Lung microvascular endothelial cell (primary cell): ENCODE measurements at places on chromosomes 16 and 17. TPM values are rescaled to one million over a fixed set of nuclear protein-coding genes. Genes with fewer than 3 reads are reported as not detected.

The KRT16 gene
- total RNA-seq, result not detected in 2 replicates

The OTOP3 gene
- not detected in 2 replicates for total RNA-seq

The ANKRD40CL gene
- total RNA-seq, result not detected in 2 replicates

The TSNAXIP1 gene
- 0.22 and 0.40 TPM in 2 replicates for total RNA-seq

The HIGD1B gene
- total RNA-seq, result not detected in 2 replicates

The RPRML gene
- not detected in 2 replicates for total RNA-seq

The ASPHD1 gene
- 0.20 and 0.22 TPM in 2 replicates for total RNA-seq

The KRTAP9-2 gene
- not detected in 2 replicates for total RNA-seq

The SLC9A5 gene
- total RNA-seq, result 0.22 and 0.60 TPM in 2 replicates

The EME1 gene
- 0.79 and 1.5 TPM in 2 replicates for total RNA-seq

- DNase-seq, result no peak
Measured at GRCh38 chr17:63930951-63931575, 1.1 kb downstream of the CD79B start.

GRCh38 chr16:88338896-88339295 is 43.9 kb upstream of the ZNF469 start:
- DNase-seq, result no peak

GRCh38 chr17:79978548-79978855 is 57.2 kb downstream of the TBC1D16 start:
- DNase-seq, result peak; percentile 46

GRCh38 chr16:50695017-50696000 is 1.9 kb downstream of the NOD2 start:
- DNase-seq, result no peak

DNA sequence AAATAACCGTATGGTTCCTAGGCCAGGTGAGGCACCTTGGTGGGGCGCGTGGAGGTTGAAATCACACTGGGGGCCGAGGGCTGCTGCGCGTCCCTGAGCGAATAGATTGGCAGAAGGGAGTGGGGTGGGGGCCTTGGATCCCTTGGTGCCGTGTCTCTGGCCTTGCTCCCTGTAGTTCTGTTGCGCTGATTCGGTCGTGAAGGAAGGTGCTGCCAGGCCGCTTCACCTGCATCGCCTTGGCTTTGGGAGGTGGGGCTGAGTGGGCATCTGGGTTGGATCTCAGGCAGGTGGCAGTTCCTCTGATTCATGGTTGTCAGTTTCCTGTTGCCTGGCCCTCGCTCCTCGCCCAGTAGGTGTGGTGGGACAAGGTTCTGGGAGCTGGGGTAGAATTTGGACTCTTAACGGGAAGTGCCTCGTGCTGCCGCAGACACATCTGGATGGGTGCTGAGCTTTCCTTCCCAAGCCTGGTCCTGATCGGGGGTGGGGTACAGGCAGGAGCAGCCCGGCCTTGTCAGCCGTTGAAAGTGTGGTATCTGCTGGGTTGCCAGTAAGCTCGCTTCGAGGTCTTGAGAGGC is 30.1 kb downstream of the PGS1 start:
- DNase-seq, result no peak

DNA sequence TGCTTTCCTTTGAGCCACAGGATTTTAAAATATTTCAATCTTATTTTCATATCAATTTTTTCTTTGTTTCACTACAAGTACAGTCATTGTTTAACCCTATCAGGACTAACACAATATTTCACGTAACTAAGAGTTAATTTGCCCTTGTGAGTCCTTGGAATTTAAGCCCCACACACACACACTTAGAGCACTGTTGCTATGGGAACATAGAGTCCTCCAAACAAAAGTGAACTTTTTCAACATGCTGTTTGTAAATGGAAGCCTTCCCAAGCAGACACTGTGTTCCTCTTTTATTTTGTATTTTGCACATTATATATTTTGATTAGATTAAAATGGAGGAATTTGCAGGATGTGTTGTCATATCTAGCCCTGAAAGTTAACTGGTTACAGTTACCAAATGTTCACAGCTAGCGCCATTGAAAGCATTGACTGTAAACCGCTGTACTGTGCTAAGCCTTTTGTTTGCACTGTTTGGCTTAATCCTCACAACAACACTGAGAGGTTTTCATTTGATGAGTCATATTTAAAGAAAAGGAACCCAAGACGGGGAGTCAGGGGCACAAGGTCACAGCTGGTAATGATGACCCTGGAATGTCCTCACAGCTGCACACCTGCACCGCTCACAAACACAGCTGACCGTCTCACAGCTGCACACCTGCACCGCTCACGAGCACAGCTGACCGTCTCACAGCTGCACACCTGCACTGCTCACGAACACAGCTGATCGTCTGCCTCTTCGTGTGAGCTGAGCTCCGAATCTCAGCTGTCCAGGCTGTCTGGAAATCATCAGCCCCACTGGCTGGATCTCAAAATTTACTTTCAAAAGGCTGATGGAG is 6.3 kb downstream of the HSBP1 start:
- DNase-seq, result peak; percentile 30

GRCh38 chr16:80973991-80974390 is 32.7 kb downstream of the CMC2 start:
- DNase-seq, result no peak

DNA sequence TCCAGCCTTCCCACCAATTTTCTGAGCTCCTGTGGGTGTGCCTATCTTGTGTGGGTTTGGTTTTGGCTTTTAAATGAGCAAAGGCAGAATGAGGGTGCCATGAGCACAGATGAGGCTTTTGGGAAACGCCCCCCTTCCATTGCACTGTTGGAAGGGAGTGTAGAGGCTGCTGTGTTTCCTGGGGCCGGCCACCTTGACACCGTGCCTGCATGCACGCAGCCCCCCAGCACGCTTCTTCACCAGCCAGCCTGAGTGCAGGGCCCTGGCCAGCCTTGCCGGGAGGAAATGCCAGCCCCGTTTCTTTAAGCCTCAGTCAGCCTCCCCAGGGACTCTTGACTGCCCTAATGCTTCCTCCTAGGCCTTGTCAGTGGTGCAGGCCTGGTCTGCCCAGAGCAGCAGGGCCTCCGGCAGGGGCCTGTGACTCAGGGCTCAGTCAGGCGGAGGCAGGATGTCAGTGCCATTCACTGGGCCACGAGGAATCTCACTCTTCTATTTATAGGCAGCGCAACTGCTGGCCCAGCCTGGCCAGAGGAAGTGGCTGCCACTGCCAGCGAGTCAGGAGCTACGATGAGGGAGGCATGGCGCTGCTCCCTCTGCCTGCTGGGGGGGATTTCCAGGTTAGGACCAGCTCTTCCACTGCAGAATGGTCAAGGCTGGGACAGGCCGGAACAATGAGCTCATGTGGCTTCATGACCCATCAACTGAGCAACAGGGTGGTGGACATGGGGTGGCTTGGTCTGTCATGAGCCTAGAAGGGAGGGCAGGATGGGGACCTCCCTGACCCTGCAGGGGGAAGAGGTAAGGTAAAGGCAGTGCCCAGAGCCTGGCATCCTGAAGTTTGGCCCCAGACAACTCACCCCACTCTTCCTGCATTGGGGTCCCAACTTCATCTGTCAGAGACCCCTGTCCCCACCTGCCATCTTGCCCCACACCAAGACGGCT is 205.2 kb downstream of the RAB11FIP4 start:
- peak; percentile 93 for DNase-seq
